Activated naive CD4-positive, alpha-beta T cell treated with Interleukin-2 at 50 U/mL for 16 hours (primary cell): ENCODE measurements at places on chromosomes 7 and 10.

- DNase-seq = no peak
Measured at GRCh38 chr10:12589291-12589690, 239.9 kb downstream of the CAMK1D start.

DNA sequence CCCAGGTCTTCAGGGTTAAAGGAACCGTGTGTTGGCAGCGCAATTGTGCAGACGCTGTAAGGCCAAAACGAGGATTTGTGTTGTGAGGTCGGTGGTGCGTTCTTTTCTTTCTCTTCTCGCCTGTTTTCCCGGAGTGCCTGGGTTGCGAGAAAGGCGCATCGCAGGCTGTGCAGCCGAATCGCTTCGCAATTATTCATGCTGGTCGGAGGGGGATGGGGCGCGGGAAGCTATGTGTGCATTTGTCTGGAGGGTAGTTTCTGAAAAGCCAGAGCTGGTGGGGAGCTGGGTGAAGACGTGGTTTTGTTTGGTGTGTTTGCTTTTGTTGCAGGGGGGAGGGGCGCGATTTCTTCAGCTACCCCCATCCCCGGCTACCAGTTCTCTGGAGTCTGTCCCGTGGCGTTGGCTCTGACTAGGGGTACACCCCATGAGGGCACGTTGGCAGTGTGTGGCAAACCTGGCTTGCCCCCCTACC is 2.1 kb downstream of the MXI1 start:
- peak; percentile 72 for DNase-seq

DNA sequence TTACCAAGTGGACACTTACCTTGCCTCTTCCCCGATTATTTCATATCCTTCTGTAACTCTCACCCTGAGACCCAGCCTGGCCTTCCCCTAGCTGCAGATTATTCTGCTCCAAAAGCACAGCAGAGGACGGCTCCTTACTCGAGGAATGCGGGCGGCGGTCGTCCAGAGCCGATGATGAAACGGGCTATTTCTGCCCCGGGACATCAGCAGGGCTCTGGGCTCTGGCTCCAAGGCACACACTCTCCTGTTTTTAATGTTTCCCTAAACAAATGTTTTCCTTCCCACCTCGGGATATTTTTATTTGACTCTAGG is 343 bp upstream of the C10orf71 start:
- no peak for DNase-seq

- DNase-seq = no peak
Measured at GRCh38 chr7:141290973-141291372, 217.1 kb downstream of the TMEM178B start.

GRCh38 chr10:48576501-48576900 is 28.4 kb downstream of the ARHGAP22 start:
- DNase-seq = no peak

DNA sequence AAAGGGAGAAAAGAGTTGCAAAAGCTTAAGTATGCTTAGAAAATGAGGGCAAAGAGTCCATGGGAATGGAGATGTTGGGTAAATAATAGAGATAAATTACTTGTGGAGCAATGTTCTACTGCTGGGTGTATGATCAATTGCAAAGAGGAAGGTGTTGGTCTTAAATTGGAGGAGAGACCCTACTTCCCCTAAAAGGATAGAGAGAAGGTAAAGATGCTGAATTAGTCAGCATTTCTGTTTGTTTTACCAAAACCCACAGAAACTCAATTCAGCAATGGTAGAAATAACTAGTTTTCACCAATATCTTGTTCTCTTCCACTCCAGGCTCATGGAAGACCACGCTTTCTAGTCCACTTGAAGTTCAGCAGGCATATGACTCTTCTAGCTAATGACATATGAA is 32.1 kb downstream of the ASB4 start:
- DNase-seq = no peak

- DNase-seq = no peak
Measured at GRCh38 chr7:12619461-12620069, 49.0 kb downstream of the SCIN start.

GRCh38 chr10:91023700-91024398 is 103.0 kb upstream of the ANKRD1 start:
- no peak for DNase-seq

GRCh38 chr7:141133646-141134045 is 59.8 kb downstream of the TMEM178B start:
- DNase-seq = no peak

- no peak for DNase-seq
Measured at GRCh38 chr7:114932991-114933390, 11.1 kb downstream of the MDFIC start.

DNA sequence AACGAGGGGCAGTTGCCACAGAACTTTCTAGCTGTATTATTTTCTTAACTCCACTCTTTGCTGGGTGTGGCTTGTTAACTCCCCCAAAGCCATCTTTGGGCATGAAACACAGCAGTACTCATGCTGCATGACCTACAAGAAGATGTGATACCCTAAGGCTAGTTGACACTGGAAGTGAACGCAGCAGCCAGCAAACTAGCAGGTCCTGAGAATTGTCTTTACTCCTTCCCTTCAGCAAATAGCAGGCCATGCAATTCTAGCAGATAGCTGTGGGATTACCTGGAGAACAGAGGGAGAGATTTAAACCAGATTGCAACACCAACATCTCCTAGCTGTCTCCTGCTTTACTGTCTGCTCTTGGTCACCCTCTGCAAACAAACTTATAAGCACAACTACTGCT is 688.0 kb upstream of the ZWINT start:
- DNase-seq = no peak

- DNase-seq = no peak
Measured at GRCh38 chr10:95281206-95281605, 9.6 kb downstream of the PDLIM1 start.

- no peak for DNase-seq
Measured at GRCh38 chr7:25790963-25791362, 361.0 kb upstream of the NFE2L3 start.

GRCh38 chr10:84205853-84206525 is 11.7 kb downstream of the CDHR1 start:
- no peak for DNase-seq

DNA sequence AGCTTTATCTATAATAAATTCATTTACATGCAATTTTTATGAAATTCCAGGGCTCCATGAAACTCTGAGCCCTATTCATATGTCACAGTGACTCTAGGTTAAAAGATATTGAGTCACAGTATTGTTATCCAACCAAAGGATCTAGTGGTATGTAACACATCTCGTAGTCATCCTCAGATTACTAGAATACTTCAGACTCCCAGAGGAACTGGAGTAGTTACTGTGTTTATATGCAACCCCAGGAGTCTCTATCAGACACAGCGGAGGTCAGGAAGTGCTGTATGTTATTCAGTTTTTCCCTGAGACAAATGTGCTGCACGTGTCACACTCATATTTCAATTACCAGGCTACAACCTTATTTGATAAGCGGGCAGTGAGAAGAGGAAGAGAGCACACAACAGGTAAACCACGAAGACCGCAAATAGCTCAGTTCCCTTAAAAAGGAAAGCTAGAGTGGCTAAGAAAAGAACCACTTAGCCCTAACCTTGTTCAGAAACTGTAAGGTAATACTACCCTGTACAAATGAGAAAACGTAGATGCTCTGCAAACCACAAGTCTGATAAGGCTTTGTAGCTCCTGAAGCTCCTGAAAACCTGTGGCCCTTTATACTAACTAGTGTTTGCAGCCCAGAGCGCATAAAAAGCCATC is 114.0 kb upstream of the CNTNAP2 start:
- no peak for DNase-seq

GRCh38 chr7:17617380-17617779 is 318.9 kb downstream of the AHR start:
- DNase-seq = no peak

GRCh38 chr10:17435187-17435586 is 19.2 kb downstream of the ST8SIA6 start:
- DNase-seq = no peak

- DNase-seq = no peak
Measured at GRCh38 chr10:109993551-109994330, 14.0 kb upstream of the ADD3 start.

- no peak for DNase-seq
Measured at GRCh38 chr10:103983367-103983911, 16.5 kb downstream of the SLK start.

DNA sequence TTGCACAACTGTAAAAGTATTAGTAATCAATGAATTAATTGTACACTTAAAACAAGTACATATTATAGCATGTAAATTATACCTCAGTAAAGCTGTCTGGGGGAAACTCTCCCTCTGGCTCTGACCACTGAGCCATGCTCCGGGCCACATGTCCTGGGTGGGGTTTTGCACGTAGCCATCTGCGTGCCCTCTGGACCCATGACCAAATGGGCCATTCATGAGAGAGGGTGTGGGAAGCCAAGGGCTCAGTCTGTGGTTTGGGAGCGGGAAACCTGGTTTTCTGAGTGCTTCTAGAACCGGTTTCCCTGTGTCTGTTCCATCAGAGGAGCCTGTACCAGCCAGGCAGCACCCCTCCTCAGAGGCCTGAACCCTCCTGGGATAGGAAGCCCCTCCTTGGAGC is 143.2 kb downstream of the SH3PXD2A start:
- DNase-seq = no peak

DNA sequence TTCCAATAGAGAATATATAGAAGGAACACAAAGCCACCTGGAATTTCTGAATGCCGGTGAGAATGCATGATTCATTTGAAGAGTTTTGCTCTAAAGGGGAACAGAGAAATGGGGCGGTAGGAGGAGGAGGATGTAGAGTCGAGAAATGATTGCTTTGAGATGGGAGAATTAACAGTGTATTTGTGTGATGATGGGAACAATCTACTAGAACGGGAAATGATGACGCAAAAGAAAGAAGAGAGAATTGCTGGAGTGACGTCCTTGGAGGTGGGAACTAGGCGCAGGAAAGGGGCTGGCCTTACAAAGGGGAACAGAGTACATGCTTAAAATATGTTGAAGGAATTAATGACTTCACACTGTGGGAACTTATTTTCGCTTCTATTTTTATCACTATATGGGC is 188.1 kb downstream of the SDHAF3 start:
- no peak for DNase-seq

DNA sequence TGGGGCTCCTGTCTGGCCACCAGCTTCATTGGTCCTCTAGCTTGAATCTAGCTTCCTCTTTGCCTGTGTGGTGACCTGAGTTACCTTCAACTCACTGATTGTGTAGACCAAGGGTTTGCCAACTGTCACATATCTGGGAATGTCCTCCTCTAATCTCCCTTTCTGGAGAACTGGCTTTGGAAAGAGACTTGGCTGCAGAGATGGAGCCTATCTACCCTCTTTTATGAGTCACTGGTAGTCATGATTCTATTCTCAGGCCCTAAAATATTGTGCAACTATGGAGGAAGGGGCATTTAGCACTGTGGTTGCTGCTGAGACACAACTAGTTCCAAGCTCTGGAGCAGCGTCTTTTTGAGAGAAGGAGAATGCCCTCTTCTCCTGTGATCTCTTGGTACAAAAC is 691.3 kb downstream of the KCNMA1 start:
- no peak for DNase-seq

DNA sequence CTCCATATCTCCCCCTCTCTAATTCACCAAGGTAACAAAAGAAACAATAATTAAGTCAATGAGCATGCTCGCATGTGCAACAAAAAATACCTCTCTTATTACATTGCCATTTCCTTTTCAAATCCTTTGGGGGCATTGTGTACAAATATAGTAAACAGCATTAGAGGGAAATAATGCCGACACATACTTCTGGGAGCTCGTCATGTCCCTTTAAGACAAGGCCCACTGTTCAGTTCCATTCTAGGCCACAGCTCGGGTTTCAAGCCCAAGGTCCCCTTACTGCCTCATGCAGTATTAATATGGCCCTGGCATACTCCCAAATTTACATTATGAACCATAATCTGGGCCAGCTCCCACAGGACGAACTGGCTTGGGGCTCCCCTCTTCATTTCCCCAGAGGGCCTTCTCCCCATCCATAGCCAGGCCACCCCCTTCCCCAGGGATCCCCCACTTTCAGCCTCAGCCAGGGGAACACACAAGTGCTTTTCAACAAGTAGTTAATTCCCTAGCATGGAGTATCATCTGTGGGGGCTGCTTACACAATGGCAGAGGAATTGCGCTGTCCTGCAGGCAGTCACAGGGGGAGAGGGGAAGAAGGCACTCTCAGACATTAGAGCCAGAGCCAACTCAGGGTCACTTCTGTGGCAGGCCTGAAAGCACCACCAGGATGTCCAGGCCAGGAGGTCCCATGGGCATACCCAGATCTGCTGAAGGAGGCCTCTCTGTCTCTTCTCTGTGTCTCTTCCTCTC is 110.6 kb downstream of the KCNMA1 start:
- DNase-seq = no peak

- DNase-seq = no peak
Measured at GRCh38 chr7:156604311-156604710, 36.3 kb upstream of the RNF32 start.

GRCh38 chr7:110418659-110419280 is 672.2 kb upstream of the LRRN3 start:
- no peak for DNase-seq
